Retinal pigment epithelial cell (primary cell): ENCODE measurements at places on chromosomes 11 and 22.

- DNase-seq = no peak
These were observed 919.2 kb upstream of the FAT3 start for GRCh38 chr11:91305402-91305801.

GRCh38 chr22:28064920-28065319, 145.9 kb upstream of the PITPNB start:
- DNase-seq = no peak

- DNase-seq = no peak
These were observed 383.2 kb downstream of the METTL15 start for GRCh38 chr11:28491431-28491830.

DNA sequence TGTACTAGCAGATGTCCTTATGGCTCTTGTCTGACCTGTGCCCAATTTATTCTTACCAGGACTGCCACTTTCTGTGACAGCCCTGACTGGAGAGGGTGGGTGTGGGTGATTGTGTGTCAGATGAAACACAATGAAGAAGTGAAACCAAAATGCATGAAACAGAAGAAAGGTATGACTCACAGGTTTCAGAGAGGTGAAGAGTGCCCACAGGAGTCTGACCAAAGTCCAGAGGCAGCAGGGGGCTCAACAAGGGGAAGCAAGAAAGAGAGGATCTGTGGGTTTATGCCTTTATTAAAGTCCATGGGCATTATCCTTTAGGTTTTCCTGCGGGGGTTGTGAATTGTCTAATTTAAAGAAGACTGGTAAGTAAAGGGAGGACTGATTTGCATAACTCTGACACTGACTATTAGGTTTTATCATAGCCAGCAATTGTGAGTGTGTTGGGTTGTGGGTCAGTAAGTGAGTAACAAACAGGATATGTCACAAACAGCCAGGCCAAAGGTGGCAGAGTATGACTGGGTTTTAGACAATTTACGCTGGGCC, 3.9 kb upstream of the OR4C6 start:
- no peak for DNase-seq

GRCh38 chr11:1988667-1989317, 8.8 kb downstream of the H19 start:
- no peak for DNase-seq

GRCh38 chr11:92545906-92546471, 321.4 kb downstream of the FAT3 start:
- DNase-seq = no peak

GRCh38 chr11:106070606-106071005, 6.5 kb downstream of the KBTBD3 start:
- DNase-seq = no peak

GRCh38 chr22:20025401-20026203, 4.7 kb downstream of the TANGO2 start:
- DNase-seq = no peak

DNA sequence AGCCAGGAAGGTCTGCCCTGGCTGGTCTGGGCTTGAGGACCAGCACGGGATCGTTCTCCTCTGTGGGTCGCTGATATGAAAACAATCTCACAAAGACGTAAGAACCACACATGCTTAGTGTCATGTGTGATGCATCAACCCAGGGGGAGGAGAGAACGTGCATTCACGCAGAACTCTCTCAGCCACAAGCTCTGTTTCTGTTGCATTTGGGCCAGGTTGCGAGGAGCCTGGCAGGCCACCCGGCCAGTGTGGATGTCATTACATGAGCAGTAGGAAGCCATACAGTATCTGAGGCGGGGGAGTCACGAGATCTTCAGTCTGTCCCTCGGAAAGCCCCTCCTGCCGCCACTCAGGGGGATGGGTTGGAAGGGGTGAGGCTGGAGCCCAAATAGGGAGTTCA, 53.1 kb upstream of the KCNQ1OT1 start:
- no peak for DNase-seq

DNA sequence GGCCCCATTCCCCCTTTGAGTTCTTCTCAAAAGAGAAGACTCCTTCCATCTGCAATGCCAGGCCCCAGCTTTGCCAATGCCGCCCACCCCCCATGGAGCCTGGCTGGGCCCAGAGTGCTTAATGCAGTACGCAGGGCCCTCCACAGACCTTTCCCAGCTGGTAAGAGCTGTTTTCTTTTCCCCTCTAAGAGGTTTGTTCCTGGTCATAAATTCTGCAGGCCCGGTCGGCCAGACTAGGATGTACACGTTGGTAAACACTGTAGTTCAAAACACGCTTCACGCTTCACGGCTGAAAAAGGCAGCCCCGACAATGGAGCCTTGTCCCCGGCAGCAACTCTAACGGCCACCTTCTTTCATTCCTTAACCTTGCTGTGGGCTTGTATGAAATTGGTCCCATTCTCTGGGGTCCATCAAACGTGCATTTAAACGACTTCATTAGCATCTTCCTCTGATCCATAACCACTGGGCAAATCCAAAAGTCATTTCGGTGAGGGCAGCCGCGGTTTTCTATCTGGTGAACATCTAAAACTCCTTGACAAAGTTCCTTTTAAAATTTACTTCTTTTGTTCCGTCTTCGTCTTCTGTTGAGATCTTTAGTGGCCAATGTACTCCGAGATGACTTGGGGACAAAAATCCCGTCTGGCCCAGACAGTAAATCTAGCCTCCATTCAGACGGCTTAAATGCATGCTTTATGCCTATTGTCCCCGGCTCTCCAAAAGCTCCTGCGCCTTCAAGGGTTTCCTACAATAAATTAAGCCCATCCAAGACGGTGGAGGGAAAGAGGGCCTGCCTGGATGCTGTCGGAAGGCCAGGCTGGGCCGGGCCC, 60.0 kb upstream of the MYEOV start:
- DNase-seq = no peak

DNA sequence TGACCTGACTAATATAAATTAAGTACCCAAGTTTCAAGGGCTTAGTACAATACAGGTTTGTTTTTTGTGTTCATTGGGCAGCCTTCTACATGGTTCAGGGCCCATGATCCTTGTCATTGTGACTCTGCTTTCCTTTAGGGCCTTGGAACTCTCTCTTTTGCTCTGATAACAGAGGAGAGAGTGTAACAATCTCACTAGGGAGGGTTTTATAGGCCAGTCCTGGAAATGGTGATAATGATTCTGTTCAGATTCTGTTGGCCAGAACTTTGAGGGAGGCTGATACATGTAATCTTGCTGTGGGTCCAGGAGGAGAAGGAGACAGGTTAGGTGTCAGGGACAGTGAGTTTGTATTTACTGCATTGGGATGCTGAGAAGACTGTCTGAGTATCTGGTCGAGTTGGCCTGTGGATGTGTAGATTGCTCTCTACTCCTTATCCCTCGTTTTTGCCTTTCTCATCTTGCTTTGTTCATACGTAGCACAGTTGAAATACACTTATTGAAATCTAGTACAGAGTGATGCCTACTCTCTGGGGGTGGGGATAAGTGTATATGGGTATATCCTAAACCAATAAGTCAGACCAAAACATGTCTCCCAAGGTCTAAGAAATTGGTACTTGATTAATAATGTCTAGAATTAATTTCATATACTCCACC, 37.5 kb upstream of the HEPHL1 start:
- no peak for DNase-seq

DNA sequence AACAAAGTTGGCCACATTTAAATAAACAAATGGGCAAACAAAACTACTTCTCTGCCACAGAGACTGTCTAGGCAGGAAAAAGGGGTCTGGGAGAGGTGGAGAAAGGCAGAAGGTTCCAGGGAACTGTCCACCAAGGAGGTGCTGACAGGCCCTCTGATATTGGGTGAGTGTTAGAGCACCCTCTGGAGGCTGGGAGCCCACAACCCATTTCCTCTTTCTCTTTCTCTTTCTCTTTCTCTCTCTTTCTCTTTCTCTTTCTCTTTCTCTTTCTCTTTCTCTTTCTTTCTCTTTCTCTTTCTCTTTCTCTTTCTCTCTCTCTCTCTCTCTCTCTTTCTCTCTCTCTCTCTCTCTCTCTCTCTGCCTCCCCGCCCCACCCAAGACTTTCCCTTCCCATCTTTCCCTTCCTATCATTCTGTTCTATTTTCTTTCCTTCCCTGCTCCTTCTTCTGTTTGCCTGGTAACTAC, 912.8 kb downstream of the DLG2 start:
- peak; percentile 24 for DNase-seq

DNA sequence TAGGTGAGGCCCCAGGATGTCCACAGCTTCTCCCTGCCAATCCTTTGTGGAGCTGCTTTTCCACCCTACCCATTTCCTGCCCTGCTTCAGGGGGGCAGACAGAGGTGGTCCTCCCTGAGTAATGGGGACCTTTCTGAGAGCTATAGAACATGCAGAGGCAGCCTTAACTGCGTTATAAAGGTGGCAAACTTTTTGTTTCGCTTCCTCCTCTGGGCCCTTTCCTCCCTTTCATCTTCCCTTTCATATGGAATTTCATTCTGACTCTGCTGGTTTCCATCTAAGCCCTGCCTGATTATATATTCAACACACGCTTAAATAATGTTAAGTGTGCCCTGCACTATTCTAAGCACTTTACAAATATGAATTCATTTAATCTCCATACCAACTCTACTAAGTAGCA, 169.3 kb upstream of the E2F8 start:
- DNase-seq = no peak

DNA sequence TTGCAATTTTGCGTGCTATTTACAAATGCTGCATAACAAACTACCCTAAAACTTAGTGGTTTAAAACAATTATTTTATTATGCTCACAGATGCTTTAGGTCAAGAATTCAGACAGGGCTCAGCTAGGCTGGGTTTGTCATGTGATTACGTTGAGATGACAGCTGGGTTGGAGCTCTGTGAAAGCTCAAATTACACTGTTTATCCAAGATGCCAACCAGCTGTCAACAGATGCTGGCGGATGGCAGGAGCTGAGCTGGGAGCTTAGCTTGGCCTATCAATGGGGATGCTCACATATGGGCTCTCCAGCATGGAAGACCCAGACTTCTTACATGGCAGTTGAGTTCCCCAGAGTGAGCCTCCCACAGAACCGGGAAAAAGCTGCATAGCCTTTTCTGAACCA, 62.7 kb downstream of the STK33 start:
- no peak for DNase-seq

DNA sequence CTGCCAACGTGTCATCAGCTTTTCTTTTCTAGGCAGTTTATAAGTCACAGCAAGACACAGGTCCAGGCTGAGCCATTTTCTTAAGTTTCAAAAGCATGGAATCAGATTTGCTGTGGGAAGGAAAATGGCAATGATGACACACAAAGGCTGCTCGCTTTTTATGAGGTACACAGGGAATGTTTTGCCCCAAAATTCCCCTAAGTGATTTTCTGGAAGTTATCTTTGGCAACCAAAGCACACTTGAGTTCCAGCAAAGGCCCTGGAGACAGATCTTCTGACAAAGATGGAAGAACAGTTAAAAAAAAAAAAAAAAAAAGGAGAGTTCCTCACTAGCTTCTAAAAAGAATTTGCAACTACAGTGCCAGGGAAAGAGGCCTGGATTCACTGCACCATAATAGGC, 260.8 kb downstream of the LARGE1 start:
- DNase-seq = no peak

DNA sequence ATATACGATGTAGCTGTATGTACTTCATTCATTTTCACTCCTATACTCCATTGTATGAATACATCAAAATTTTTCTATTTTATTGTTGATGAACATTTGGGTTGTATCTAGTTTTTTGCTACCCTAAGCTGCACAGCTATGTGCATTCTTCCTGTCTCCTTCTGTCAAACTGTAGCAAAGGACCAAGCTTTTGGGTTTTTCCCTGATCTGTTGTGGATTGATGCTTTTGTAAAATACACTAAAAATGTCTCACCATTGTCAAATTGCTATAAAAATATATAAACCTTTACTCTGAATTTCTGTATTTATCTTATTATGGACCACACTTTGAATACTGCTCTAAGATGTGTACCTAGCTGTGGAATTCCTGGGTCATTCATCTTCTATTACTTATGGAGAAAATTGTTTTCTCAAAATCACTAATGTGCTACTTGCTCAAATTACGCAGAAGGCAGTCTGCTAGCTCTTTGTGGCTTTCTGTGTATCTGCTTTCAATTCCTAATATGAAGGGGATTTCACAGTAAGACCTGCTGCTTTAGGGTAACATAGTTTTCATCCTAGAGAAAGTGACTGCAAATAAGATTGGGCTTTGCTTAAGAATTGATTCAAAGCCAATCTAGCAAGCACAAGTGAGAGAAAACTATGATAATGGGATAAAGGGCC, 123.4 kb downstream of the CYP2R1 start:
- DNase-seq = no peak

DNA sequence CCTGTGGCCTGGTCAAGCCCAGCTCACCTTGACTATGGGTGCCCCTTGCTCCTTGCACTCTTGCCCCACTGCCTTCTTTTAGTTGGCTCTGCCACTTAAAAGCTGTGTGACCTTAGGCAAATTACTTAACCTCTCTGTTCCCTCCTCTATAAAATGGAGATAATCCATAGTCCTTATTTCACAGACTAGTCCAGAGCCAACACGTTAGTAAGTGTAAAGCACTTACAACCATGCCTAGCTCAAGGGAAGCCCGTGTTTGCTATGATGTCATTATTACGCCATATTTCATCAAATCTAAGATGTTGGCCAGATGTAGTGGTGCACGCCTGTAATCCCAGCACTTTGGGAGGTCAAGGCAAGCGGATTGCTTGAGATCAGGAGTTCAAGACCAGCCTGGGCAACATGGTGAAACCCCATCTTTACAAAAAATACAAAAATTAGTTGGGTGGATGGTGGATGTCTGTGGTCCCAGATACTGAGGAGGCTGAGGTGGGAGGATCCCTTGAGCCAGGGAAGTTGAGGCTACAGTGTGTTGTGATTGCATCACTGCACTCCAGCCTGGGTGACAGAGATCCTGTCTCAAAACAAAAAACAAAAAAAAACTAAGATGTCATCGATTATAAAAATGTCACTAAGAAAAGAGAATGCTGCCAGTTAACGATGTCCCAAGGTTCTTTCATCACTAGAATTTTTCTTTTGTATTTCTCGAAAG, 2.3 kb upstream of the CCDC88B start:
- DNase-seq = no peak

GRCh38 chr11:74459584-74459983, 7.8 kb downstream of the KCNE3 start:
- no peak for DNase-seq
